ENCODE measurements at places on chromosomes 16 and 17.

- DNase-seq, result no peak
Measured at GRCh38 chr17:17082878-17083277, 40.6 kb downstream of the MPRIP start.

DNA sequence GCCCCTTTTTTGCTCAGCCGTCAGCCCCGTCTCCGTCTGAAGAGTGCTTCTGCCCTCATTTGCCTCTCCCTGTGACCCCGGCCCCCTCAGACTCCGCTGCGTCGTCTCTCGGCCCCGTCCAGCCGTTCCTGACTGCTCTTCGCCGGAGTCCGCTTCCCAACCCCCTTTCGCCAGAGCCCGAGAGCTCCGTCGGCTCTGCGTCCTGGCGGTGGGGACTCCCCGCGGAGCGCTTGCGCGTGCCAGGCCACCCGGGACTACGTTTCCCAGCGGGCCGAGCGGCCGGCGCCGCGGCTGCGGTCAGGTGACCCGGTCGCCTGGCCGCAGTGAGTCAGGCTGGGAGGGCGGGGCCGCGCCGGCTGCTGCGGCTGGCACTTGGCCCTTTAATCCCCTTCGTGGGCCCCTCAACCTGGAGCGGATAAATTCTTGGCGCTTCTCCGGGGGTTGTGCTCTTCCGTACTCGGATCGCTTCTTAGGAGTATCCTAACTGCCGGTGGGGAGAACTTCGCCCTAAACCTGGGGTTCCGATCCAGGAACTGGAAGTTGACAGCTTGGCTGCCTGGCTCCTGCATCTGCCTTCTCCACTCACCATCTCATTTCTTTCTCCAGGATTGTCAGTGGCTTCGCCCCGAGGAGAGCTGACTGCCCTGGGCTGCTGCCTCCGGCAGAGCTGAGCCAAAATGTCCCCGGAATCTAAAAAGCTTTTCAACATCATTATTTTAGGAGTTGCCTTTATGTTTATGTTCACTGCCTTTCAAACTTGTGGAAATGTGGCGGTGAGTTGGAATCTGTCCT, at the start of gene MFSD11:
TSS of gene MFSD11 (plus strand) at position 444 of the 792 bp plus-strand sequence. CDS start at position 678, 234 bp downstream.
- peak; percentile 94 for DNase-seq

DNA sequence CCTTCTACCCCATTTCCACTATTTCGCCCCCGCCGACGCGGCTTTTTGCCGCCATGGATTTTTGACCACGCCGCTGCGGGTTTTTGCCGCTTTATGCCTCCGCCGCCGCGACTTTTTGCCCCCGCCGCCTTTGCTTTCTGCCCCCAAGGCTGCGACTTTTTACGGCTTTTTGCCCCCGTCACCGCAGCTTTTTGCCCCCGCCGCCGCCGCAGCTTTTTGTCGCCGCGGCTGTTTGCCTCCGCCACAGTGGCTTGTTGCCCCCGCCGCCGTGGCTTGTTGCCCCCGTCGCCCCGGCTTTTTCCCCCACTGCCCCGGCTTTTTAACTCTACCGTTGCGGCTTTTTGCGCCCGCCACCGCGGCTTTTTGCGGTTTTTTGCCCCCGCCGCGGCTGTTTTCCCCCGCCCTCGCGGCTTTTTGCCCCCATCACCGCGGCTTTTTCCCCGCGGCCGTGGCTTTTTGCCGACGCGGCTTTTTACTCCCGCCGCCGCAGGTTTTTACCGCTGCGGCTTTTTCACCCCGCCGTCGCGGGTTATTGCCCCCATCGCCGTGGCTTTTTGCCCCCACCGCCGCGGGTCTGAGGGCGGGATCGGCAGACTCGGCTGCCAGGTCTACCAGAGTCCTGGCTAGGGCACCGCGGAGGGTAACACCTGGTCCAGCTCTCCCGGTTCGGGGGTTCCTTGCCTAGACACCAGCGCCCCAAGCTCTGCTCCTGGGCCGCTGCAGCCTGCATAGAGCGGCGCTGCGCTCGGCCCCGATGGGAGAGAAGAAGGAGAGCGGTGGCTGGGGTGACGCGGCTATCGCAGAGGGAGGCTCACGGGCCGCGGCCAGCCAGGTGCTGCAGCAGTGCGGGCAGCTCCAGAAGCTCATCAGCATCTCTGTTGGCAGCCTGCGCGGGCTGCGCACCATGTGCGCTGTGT, 562.7 kb upstream of the WSB1 start:
- no peak for DNase-seq

GRCh38 chr17:52145476-52145875, 13.0 kb downstream of the CA10 start:
- no peak for DNase-seq

- no peak for DNase-seq
Measured at GRCh38 chr17:31064707-31065106, 30.1 kb upstream of the NF1 start.

DNA sequence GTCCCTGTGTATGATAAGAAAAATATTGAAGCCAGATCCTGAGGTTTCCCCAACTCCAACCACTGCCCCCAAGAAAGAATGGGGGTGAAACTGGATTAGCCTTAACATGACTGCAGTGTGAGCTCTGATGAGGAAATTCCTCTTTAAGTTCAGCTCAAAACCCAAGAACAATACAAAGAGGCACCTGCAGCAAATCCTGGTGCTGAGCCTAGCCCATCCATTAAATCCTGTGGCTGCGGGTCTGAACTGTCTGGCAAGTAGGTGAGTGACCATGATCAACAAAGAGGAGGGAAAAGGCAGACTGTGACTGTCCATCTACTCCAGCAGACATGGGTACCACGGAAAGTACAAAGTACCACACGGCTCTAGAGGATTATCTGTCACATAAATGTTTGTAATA, 64.2 kb downstream of the CREBBP start:
- no peak for DNase-seq

DNA sequence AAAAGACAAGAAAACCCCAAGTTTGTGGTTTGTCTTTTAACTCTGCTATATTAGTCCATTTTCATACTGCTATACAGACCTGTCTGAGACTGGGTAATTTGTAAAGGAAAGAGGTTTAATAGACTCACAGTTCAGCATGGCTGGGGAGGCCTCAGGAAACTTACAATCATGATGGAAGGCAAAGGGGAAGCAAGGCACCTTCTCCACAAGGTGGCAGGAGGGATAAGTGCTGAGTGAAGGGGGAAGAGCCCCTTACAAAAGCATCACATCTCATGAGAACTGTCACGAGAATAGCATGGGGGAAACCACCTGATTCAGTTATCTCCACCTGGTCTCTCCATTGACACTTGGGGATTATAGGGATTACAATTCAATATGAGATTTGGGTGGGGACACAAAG, 13.5 kb upstream of the ADAM11 start:
- DNase-seq, result no peak

DNA sequence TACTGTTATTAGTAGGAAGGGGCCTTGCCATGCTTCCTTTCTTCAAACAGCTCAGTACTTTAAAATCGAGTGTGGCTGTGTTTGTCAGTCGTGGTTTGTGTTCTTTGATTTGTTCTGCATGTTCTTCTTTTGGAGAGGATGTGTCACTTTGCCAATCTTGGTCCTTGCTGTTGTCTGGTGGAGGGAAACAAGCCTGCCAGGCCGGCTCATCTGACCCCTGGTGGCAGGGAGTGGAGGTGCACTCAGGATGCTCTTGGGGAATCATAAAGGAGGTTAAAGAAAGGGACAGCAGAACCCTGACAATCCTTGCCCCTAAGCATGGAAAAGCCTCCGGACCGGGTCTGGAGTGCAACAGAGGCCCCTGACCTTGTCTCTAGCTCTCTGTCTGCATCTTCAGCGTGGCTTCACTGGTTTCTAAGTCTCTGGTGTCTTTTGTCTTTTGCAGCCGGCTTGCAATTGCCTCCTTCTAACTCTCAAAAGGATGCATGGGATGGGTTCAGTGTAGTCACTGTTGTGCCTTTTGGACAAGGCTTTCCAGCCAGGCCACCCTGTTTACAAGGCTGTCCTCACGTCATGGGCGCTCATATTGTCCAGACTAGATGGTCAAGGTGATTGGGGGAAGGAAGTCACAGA, 135.8 kb downstream of the WWOX start:
- DNase-seq, result peak; percentile 74

GRCh38 chr16:51409001-51409675, 258.1 kb upstream of the SALL1 start:
- no peak for DNase-seq

DNA sequence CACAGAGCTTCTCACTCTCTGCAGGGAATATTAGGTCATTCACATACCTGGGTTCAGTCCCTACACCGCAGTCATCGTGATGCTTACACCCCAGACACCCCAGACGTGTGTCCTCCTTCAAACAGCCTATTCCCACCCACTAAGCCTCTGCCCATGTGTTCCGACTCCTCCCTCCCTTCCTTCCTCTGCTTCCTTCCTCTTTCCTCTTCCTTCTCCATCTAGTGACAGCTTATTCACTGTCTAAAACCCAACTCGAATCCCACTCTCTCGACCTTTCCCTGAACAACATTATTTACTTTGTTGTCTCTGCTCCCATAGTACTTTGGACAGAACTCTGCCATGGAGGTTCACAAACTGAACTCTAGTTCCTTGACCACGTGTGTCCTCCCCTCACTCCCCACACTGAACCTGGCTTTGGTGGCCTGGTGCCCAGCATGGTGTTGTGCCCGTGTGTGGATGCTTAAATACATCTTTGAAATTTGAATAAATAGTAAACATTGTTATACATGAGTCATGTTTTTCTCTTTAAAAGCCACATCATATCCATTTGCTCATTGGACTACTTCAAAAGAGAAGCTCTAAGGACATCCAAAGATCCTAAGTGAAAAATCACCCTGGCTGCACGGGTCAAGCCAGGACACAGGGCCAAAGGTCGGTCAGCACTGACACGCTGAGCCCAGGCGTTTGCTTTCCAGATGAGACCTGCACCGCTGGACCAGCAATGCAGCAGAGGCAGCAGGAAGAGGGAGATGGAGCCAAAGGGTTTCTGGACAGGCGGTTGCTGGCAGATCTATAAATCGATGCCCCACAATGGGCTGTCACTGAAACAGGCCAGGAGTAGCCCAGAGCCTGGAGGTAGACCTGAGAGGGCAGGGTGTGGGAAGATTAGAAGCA, 14.1 kb upstream of the G6PC1 start:
- no peak for DNase-seq

DNA sequence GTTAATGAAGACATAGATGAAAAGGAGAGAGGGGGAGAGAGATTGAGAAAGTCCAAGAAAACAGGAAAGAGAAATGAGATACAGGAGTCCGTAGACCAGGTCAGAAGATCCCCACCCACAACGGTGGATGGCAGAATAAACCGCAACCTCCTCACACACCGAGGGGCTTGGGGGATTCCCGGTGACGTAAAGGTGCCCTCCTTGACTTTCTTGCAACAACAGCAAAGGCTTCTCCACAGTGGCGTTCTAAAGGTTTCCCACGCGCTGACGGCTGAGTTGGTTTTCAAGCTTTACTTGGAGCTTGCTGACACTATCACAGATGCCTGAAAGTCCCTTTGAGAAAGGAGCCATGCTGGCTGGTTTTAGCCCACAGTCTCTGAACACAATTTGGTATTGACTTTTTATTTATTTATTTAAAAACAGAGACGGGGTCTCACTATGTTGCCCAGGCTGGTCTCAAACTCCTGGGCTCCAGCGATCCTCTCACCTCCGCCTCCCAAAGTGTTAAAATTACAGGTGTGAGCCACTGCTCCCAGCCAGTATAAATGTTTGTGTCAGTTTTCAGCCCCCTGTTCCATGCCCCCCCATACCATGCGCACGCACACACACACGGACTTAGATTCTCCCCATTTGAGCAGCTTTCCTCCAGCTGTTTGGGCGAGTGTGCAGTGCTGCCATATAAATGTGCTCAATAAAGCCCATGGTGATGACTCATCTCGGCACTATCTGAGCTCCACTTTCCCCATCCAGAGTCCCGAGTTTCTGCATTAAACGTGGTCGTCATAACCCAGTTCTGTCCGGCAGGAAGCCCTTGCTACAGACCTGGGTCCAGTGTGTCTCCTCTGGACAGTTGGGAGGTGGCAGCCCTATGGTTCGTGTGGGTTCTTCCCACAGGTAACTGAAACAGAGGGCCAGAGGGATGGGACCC, 33.0 kb upstream of the SEC14L1 start:
- no peak for DNase-seq

GRCh38 chr17:81601525-81602120, 35.3 kb downstream of the NPLOC4 start:
- DNase-seq, result peak; percentile 71

DNA sequence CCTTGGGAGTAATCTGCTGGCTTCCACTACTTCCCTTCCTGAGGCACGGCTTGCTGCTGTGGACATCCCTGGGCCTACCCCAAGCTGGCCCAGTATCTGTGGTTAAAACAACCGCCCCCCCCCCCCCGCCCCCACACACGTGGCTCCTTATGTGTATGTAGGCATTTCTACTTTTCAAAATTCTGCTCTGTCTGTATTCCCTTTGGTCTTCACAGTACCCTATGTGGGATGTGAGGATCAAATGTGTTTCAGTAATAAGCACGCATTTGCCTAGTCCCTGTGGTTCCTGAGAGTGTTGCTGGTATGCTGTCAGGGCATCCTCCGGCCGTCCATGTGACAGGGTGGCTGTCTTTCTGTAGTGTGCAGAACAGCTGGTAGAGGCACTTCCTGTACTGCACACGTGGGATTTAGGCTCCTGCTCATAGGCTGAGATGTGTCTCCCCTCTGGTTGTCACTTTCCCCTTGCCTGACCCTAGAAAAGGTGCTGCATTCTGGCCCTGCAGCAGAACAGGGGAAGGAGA, 2.2 kb downstream of the NT5M start:
- peak; percentile 80 for DNase-seq

All from activated CD4-positive, alpha-beta T cell treated with anti-CD3 and anti-CD28 coated beads, Interleukin-2, amount 50 U/mL, for 16 hours (primary cell).